ENCODE measurements at places on chromosomes 1 and 21.

GRCh38 chr1:117967881-117968280, 38.3 kb downstream of the WDR3 start:
- peak; percentile 13 for DNase-seq

DNA sequence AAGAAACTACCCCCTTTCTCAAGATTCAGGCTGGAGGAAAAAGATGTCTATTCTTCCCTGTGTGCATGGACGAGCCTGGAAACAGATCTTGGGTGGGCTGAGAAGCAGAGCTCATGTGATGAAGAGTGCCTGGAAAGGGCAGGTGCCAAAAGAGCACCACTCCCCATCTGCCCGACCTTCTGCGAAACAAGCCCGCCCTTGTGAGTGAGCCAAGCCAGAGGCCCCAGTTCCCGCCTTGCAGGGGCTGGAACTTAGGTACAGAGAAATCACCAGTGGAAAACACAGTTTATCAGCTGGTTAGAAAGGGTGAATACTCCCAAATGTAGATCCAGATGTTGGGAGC, 26.7 kb upstream of the A3GALT2 start:
- DNase-seq = no peak

DNA sequence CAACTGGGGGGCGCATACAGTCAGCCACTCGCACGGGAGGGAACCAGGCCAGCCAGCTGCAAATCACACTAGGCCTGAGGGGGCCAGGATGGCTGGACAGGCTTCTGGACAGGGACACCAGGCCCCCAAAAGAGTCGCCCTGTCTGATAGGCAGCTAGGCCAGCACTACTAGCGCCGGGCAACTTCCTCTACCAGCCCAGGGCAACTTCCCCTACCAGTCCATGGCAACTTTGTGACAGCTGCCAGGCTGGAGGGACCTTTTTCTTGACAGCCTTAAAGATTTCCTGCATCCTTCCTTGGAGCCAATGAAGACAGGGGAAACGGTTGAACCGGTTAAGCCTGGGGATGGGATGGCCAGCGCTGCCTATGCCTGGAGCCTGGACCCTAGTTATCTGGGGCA, 5.1 kb downstream of the IFFO2 start:
- DNase-seq = no peak

GRCh38 chr1:169648709-169649108, 18.8 kb upstream of the SELP start:
- no peak for DNase-seq

DNA sequence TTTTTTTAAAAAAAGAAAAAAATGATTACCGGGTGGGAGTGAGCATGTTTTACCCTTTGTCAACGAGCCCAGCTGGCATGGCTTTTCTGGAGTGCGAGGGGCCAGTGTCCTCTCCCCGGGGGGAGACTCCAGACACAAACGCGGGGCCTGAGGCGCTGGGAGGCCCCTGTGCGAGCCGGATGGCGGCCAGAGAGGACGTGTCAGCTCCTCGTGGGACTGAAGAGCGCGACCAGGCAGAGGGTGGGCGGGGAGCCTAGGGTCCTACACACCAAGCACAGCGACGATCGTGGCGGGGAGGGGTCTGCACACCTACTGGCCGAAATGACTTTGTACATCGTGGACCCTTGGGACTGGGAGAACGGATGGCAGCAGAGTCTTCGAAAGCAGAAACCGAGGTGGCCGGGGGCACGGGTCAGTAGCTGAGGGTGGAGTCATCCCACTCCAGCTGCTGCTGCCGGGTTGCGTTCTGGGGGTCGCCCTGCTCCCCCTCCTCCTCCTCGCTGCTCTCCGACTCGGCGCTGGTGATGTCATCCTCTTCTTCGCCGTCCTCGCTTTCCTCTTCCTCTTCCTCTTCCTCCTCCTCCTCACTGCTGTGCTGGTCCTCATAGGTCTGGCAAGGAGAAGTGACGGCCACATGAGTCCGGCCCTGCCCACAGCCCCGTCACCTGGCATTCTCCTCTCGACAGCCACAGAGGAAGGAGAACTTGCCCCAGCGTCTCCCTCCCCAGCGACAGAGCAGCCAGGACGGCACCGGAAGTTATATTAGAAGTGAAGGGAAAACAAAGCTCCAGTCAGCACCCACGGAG, 78.8 kb downstream of the PIK3CD start:
- no peak for DNase-seq

- no peak for DNase-seq
These were observed 10.2 kb upstream of the RCAN1 start for GRCh38 chr21:34625030-34625593.

DNA sequence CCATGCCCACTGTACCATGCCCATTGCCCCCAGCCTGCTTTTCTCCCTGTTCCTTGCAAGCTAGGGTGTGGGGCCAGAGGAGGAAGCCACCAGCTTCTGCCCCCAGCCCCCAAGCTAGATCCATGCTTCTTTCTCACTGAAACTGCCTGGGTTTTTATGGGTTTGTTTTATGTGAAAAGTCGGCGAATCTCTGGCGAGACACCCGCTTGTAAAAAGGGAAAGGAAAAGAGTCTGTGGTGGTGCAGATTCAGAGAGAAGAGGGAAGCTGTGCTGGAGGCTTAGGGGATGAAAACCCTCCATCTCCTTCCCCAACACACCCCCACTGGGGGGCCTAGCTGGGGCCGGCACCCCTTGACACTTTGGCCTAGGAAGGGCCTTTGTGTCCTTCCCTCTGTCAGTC, 26.2 kb downstream of the GRHL3 start:
- DNase-seq = no peak

DNA sequence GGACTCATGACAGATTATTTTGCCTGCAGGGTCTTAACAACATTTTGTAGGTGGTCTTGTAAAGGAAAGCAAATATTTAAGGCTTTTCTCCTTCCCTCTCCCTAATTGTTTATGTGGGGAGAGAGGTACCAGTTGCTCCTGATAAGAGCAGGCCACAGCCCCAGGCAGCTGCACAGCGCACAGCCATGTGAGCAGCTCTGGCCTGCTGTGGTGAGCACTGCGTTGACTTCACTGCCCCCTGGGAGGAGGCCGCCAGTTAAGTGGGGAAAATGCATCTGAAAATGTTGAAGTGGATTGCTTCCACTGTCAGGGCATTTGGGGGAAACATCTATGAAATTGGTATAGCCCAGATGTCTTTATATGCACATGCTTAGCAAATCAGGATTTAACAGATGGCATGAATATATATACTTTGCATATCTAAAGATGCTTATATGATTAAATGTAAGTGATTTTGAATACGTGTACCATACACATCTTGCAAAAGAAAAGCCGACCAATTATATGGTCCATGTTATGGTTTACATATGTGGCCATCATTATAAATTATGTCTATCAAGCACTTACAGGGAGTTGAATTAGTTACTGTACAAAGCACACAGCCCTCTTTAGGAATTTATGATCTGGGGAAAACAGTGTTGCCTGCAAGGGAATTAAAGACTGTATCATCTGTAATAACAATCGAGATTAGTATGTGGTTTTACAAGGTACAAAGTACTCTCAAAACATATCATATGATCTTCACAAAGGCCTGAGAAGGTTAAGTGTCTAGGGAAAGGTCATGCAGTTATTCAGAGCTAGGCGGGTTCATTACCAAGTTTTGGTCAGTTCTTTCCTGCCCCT, 132.1 kb downstream of the RHOU start:
- DNase-seq = no peak

GRCh38 chr1:69737527-69738185, 169.9 kb downstream of the LRRC7 start:
- peak; percentile 40 for DNase-seq

DNA sequence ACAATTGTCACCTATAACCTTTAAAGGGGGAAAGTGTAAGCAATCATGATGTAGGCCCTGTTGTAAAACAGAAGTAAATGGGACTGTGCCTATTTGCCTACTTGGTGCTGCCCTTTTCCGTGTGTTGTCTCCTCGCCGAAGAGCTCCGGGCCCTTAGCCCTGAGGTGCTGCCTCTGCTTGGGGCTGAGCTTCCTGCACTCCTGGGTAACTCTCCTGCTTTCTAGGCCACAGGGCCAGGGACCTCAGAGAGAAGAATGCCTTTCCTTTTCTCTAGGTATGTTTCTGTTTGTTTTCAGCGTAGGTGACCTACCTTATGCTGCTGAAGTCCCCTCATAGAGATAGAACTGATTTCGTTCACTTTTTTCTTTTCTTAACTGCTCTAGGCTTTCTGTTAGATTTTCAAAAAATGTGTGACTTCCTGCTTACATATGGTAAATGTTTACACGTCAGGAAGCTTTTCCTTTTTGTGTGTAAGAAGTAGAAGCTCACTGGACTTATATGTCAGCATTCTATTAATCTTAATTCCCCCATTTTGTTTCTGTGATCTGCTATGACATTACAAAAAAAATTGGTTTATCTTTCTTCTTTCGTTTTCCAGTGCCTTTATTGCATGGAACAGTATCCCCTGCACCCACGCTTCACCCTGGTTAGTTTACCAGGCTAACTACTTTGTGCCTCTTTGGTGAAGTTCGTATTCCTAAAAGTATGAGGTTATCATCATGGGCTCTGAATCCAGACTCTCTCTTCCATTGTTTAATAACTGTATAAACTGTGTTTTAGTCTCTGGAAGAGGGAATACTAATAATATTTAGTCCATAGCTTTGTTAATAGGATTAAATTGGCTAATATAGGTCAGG, 61.7 kb downstream of the ITSN1 start:
- no peak for DNase-seq

DNA sequence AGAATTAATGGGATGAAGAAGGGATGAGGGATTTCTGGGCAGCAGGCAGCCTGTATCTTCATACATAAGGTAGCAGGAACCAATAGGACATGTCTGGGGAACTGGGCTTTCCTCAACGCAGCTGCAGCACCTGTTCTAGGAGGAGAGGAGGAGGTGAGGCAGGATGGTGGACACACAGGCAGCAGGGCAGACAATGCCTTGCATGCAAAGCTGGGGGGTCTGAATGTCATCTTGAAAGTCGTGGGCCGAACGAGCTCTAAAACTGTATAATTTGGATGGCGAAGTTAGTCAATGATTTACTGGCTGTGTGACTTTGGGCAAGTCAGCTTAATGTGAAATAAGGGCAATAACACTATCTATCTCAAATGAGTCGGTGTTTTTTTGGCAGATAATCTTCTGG, 124.4 kb downstream of the BEND5 start:
- no peak for DNase-seq

DNA sequence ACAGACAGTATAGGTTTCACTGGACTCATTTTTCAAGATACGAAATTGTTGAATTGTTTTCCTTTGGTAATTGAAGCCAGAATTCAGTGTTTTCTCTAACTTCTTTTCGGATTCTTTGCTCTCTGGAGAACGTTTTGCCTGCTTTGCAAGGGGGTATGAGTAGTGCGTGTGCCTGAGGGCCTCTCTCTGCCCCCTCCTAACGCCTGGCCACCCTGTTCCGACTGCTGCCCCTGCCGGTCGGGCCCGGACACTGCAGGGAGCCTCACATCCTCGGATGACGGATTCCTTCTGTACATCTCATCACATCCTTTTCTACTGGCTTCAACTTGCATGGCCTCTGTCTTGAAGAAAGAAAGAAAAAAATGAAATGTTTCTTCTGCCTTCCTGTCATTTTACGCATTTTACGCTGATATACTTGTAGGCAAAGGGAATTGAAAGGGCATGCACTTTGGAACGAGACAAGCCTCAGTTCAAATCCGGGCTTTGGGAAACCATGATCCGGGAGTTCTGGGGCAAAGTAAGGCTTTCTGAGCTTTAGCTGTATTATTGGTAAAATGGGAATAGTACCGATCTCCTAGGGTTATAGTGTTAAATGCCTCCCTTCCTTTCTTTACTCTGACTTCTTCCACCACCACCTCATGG, 65.1 kb downstream of the DISC1 start:
- DNase-seq = peak; percentile 84

GRCh38 chr21:37675202-37675801, 241.0 kb downstream of the KCNJ6 start:
- peak; percentile 83 for DNase-seq

DNA sequence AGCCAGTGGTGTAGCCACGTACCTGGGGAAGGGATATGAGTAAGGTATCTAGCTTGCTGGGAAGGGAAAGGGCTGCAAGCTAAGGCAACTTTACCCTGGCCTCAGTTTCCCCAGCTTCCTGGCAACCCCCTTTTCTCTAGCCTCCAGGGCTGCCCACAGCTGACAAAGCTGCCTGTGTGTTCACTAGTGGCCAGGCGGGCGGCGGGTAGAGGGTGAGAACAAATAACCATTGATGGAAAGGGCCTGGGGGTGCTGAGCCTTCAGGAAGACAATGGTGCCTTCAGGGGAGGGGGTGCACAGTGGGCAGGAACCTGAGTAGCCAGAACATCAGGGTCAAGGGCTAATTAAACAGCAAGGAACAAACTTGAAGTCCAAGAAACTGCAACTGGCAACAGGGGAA, 6.1 kb downstream of the CERS2 start:
- DNase-seq = no peak

- no peak for DNase-seq
These were observed 20.6 kb downstream of the ATPAF1 start for GRCh38 chr1:46647611-46648010.

GRCh38 chr1:29210278-29211085, 20.3 kb downstream of the MECR start:
- DNase-seq = no peak

DNA sequence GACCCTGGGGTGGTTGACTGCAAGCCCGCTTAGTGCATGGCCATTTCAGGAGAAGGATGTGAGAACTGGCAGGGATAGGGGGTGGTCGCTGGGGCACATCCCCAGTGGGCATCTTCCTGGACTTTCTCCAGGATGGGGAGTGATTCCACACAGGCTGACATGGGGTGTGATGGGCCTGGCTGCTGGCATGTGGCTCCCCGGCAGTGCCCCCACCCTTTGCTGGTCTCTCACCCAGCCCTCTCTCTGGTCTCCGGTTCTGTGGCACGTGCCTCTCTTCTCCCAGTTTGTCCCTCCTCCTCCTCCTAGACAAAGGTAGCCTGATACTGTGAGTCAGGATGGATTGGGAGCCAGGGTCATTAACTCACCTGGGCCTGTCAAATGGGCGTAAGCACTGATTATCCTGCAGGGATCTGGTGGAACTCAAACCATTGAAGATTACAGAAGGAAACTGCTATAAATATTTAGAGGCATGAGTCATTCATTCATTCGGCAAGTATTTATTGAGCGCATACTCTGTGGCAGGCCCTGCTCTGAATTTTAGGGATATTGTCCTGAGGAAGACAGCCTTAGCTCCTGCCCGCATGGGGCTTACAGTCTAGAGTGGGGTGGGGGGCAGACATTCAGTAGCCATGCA, 23.6 kb upstream of the EPS8L3 start:
- DNase-seq = no peak

DNA sequence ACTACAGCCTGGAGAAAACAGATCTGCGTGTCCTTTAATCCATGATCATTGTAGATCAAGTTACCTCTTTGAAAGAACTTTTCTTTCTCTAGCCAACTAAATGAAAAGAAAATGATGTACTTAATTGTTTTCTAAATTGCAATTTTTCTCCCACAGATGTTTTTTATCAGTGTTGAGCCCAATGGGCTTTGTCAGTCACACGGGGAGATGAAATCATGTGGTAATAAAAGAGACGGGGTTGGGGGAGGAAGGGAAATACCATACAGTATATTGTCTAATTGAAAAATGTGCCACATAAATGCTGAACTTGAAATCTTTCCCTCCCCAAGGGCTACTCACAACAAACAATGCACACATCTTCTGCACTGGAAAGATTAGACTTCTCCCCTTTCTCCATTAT, 58.4 kb downstream of the NTMT2 start:
- DNase-seq = no peak

Data from iPS-NIHi11 (cell line).